ENCODE measurements at places on chromosomes 1 and 21. TPM values are rescaled to one million over a fixed set of nuclear protein-coding genes. Genes with fewer than 3 reads are reported as not detected.

Gene OR6K3
- total RNA-seq = not detected

Gene OR2G3
- not detected for total RNA-seq

Gene OLFML3
- 46.0 TPM for total RNA-seq

Gene RIPK4
- total RNA-seq = 0.09 TPM

Gene ANGPTL1
- 4.1 TPM for total RNA-seq

Gene CNR2
- total RNA-seq = 0.09 TPM

Gene CXADR
- 3.0 TPM for total RNA-seq

Gene ANP32E
- 40.6 TPM for total RNA-seq

DNA sequence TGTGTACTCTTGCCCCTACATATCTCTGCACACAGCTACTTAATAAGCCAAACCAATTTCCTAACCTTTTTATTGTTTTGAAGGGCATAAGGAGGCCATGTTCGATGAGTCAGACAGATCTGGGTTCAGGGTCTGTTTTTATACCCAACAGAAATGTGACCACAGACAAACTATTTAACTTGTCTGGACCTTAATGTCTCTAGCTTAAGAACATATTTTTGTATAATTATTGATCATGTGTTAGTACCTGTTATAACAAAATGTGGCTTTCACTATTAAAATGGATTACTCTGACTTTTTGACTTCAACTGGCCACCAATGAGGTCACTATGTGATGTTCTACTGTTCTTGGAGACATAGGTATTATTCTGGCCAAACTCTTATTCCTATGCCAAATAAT, 507.8 kb upstream of the USP24 start:
- no peak for DNase-seq

DNA sequence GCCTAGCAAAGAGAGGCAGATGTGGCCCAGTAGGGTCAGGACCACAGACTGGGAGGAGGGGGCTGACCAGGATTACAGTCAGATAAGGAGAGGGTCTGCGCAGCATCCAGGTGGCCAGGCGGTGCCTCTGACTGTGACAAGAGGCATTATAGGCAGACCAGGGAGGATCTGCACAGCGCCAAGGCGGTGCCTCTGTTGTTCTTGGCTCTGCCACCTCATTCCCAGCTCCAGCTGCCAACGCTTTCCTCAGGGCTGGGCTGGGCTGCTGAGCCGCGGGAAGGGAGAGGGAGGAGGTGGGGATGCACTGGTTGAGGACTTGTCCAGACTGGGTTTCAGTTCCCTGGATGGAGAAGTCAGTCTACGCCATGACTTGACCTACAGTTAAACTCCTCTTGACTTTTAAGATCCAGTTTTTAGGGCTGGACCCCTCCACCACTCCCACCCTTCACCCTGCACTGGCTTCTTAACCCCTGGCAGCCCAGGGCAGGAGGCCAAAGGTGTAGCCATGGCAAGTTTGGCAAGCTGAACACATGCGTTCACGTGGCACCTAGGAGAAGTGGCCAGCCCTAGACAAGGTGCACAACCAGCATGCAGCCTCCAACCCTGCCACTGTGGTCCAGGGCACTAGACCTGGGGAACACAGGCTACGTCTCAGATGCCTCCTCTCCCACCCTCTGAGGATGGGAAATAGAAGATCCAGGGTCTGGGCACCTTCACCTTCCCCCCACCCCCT, 4.5 kb upstream of the CRABP2 start:
- peak; percentile 74 for DNase-seq

GRCh38 chr1:224192082-224192788, 9.2 kb downstream of the DEGS1 start:
- no peak for DNase-seq

GRCh38 chr1:19432943-19433718, 52.2 kb downstream of the CAPZB start:
- no peak for DNase-seq

- no peak for DNase-seq
Observed at GRCh38 chr1:80917225-80917624, 883.5 kb upstream of the ADGRL2 start.

GRCh38 chr1:8363767-8364301, 45.9 kb downstream of the SLC45A1 start:
- peak; percentile 57 for DNase-seq

- no peak for DNase-seq
Observed at GRCh38 chr21:37842163-37842919, 73.9 kb downstream of the KCNJ6 start.

DNA sequence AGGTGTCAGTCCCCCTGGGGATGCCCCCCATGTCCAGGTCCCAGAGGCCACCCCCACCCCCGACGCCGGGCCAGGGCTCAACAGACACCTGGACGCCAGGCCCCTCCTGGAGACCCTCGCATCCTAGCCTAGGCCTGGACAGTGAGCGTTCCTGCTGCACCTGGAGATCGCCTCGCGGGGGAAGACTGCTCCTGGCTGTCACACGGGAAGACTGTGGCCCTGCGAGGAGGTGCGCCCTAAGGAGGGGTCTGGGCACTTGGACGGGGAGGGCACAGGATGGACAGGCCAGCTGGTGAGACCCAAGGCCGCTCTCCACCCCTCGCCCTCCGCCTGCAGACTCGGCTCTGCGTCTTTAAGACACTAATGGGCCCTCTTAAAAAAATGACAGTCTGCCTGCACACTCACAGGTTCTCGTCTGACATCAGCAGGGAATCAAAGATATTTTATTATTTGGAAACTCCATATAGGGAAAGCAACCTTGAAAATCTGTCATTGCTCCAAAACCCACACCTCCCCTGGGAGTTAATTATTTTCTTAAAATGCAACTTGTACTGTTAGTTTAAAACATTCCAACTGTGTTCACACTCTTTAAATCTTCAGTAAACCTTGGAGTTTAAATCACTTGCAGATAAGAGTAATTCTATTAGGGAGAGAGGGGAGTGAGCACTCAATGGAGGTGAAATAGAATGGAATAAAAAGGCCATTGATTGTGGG, 45.6 kb upstream of the ACTRT2 start:
- peak; percentile 58 for DNase-seq

DNA sequence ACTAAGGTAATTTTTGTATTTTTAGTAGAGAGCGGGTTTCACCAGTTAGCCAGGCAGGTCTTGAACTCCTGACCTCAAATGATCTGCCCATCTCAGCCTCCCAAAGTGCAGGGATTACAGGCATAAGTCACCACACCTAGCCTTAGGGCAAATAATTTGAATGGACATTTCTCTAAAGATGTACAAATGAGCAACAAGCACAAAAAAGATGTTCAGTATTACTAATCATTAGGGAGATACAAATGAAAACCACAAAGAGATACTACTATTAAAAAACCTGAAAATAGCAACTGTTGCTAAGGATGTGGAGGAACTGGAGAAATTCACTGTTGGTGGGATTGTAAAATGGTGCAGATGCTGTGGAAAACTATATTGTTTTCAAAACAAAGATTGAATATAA, 79.1 kb downstream of the GABPA start:
- no peak for DNase-seq

DNA sequence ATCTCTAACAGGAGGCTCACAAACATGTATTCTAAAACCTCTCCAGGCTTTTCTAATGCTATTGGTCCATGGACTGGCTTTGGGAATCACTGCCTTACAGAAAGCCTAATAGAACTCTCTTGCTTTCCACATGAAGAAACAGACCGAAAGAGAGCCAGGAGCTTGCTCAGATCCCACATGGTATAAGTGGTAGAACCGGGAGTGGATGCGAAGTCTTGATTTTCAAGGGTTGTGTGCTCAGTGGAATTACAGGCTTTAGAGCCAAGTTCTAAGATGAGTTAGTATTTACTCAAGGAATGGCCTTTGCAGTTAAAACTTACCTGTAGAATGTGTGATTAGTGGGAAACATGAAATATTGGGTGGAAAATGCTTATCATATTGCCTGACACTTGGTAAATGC, 54.3 kb upstream of the HSD17B7 start:
- DNase-seq = no peak

DNA sequence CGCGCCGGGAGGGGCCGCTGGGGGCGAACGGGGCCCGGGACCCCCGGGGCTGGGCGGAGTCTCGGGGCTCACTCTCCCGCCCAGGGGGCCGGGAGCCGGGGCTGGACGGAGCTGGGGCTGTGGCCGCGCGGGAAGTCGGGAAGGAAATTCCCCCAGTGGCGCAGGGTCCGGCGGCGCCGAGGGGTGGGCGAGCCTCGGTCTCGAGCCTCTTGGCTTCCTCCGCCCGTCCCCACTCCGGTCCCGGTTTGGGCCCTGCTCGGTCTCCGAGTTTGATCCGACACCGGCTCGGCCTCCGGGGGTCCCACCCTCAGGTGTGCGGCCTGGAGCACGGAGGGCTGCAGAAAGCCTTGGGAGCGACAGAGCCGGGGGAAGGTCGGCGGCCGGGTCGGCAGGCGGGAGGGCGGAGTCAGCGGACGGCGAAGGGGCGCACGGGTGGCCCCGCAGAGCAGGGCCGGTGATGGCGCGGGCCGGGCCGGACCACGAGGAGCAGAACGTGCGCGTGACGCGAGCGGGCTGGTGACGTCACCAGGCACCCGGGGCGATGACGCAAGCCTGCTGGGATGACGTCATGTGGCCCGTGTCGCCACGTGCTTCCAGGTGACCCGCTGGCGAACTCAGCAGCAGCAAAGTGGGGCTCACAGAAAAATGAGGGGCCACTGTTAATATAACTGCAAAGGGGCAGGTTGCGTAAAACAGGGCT, 610 bp upstream of the HES4 start:
- DNase-seq = peak; percentile 87

GRCh38 chr1:99326215-99326949, 62.1 kb downstream of the PLPPR4 start:
- DNase-seq = no peak

Measured in sciatic nerve (tissue), 2 donors.